Activated T-cell treated with anti-CD3 and anti-CD28 coated beads, Interleukin-2, amount 50 U/mL, for 72 hours (primary cell): ENCODE measurements at places on chromosomes 1 and 21. TPM values are rescaled to one million over a fixed set of nuclear protein-coding genes. Genes with fewer than 3 reads are reported as not detected.

Gene OR2L13
- total RNA-seq: 0.14 TPM

Gene TNFRSF25
- total RNA-seq: 89.2 TPM

Gene PRRX1
- not detected for total RNA-seq

Gene FCGR3A
- total RNA-seq: 1.5 TPM

Gene B4GALT2
- 19.5 TPM for total RNA-seq

Gene BMP8B
- 1.5 TPM for total RNA-seq

Gene MPZL1
- 17.2 TPM for total RNA-seq

Gene PLA2G2F
- not detected for total RNA-seq

Gene LAMB3
- total RNA-seq: 5.9 TPM

DNA sequence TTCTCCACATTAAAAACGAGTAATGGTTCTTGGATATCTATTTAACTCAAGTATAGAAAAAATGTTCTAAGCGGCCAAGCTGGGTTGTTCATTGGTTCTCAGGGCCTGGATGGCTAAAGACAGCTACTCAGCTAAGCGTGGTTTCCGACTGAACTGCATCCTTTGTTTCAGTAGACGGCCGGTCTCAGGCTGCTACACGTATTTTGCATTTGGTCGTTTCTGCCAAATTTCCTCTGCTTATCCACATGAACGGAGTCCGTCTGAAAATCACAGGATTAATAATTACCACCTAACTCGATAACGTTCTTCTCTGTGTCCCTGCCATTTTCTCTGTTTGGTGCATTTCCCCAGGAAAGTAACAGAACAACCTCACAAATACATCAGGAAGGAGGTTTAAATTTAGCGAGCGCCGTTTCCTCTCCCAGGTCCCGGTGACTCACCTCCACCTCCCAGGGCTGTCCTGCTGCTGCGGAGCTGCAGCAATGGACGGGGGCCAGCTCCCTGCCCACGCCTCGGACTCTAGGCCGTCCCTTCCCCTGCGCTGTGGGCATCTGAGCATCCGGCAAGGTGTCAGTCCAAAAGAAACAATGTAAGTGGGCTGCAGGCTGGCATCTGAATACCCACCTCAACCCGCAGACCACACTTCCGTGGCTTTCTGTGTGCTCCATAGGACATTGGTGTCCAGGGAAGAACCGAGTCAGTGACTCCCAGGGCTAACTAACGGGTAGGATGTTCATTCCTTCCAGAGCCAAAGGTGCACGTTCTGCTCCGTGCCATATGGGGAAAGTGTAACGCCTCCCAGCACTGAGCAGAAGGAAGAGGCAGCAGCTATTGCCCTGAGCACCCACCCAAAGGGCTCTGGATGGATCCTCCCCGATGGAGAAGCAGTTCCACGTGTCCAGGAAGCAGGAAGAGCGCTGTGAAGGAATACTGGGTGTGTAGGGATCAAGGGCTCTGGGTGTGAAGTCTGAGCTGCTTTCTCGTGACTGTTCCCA, 4.1 kb upstream of the GABRD start:
- no peak for DNase-seq

DNA sequence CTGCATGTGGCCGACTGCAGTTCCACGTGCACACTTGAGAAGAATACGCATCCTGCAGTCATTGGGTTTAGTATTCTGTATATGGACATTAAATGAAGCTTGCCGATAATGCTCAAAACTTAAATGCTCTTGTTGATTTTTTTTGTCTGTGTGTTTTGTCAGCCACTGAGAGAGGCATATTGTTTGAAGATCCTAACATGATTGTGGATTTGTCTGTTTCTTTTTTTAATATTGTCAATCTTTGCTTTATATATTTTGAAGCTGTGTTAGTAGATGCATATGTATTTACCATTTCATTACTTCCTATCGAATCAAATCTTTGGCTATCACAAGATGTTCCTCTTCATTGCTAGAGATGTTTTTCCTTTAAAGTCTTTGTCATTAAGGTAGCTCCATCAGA, 73.2 kb downstream of the FHAD1 start:
- DNase-seq: no peak

DNA sequence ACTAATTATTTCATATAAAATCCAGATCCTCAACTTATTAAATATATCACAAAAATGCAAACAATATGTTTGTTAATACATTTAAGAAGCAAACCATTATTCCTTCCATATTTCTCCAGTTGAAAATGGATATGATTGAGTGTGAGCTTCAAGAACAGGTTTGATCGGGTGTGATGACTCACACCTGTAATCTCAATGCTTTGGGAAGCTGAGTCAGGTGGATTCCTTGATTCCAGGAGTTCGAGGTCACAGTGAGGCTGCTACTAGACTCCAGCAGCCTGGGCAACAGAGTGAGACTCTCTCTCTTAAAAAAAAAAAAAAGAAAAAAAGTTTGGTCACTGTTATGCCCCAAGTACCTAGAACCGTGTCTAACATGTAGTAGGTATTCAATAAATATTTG, 42.9 kb upstream of the RRP15 start:
- DNase-seq: no peak

GRCh38 chr1:89910780-89911179, 84.1 kb upstream of the ZNF326 start:
- DNase-seq: no peak

- no peak for DNase-seq
These were observed 52.4 kb upstream of the WDR26 start for GRCh38 chr1:224486801-224487583.

DNA sequence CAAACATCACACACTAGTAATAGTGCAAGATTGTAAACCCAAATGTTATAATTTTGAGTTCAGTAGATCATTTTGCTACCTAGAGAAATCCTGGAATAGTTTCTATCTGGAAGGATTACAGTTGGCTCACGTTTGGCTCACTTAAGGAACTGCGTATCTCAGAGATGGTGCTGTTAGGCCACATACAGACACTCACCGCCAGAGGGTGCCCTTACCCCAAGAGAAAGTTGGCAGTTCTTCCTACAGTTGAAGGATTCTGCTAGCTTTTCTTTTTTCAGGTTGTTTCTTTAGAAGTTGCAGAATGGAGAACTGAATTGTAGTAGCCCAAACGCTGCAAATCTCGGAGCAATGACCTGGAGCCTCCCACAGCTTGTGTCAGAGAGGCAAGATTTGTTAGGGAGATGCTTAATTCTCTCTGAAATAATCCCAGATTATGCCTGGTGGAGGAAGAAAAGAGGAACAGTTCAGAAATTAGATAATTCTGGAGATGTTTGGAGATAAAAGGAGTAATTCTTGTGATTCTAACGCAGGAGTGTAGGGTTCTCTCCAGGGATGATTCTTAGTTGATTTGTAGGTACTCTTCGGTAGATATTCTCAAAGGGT, 87.9 kb upstream of the PAPPA2 start:
- peak; percentile 72 for DNase-seq

GRCh38 chr1:44336668-44337067, 18.4 kb downstream of the ERI3 start:
- no peak for DNase-seq

- no peak for DNase-seq
These were observed 665.2 kb upstream of the ADGRL2 start for GRCh38 chr1:81135524-81135923.

DNA sequence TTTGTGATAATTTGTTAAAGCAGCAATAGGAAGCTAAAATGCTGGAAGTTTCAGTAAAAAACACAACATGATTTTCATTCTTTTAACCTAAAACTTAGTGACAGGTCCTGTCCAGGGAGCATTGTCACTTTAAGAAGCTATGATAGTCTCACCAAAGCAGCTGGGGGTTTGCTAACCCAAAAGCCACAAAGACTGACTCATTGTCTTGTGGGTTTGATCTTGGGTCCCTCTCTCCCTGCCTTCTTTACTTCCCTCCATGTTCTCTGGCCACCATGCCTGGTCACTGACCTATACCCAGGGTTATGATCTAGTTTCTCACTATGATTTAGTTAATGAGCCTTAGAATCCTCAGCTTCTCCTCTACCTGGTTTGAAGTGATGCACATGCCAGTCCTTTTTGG, 213.5 kb upstream of the PTGFR start:
- DNase-seq: no peak

GRCh38 chr1:172883844-172884243, 166.9 kb downstream of the TNFSF18 start:
- DNase-seq: no peak

- DNase-seq: no peak
These were observed 131.0 kb upstream of the HMCN1 start for GRCh38 chr1:185603158-185603557.

- DNase-seq: no peak
These were observed 475.0 kb downstream of the SMYD3 start for GRCh38 chr1:246032031-246032551.

GRCh38 chr1:230819976-230820375, 48.3 kb downstream of the C1orf198 start:
- DNase-seq: no peak

DNA sequence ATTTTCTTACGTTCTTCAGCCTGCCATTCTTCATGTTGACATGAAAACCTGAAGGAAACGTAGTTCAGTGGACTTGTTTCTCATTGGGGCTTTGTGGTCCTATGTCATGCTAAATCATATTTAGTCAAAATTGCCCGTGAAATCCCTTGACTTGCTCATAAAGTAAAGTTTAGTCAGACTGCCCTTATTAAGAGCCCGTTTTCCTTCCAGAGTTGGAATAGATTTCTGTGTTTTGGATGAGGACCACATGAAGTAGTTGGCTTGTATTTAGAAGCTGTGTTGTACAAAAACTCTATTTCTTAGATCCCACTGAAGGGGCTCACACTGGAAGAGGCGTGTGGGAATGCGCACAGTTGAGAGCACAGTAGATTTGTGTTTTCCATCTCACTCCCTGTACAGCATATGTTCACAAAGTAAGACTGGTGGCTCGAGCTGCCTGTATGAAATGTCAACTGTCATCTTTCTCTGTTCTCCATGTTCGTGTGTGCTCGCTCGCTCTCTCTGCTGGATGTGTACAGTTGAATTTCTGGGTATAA, 42.4 kb downstream of the CAMTA1 start:
- no peak for DNase-seq

DNA sequence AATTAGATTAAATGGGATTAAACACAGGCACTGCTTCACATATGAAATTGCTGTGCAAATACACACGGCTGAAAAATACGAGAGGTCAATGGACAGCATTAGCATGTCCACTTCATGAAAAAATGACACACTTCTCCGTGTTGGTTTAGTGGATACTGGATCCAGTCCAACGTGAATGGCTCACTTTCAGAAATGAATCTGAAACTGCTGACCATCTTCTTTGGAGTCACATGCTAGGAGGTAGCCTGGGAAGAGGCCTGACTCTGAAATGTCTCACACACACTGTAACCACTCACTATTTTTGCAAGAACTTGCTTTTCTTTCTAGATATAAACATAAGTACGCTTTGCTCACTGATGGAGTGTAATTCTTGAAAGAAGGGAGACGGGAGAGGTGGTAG, 127.3 kb downstream of the HLCS start:
- no peak for DNase-seq

GRCh38 chr1:65457868-65458267, 37.4 kb downstream of the LEPR start:
- no peak for DNase-seq

DNA sequence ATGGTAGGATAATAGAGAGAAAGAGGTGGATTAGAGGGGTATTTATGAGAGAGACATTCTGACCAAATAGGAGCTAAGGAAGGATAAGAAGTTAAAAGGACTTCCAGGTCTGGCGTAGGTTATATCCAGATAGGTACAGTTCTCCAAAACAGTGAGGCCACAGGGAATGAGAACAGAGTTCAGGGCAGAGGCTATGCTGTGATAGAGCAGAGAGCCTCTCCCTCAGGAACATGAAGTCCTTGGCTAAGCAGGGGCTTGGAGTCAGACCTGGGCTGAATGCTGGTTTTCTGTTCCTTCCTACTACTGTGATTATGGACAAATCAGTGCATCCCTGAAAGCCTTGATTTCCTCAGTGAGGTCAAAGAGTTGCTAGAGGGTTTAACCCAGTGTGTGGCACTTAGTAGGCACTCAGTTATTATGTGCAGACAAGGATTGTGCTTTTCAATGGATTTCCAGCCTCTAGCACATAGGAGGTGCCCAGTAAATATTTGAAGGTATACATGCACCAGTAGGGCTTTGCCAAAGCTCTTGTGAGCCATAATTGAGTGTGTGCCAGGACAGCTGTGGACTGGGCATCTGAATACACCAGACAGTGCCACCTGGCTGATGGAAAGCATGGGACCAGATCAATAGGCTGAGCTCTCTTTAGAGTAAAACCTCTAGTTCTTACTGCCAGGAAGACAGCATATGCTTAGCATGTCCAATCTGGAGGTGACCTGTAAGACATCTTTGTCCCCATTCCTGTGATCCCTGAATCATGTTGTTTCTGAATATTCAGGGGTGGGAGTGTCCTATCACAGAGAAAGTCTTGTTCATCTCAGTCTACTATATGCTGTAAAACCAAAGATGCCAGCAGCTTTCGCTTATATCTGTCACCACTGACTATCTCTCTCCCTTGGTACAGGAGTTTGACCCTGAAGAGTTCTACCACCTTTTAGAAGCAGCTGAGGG, 111.1 kb downstream of the PIK3R3 start:
- no peak for DNase-seq

DNA sequence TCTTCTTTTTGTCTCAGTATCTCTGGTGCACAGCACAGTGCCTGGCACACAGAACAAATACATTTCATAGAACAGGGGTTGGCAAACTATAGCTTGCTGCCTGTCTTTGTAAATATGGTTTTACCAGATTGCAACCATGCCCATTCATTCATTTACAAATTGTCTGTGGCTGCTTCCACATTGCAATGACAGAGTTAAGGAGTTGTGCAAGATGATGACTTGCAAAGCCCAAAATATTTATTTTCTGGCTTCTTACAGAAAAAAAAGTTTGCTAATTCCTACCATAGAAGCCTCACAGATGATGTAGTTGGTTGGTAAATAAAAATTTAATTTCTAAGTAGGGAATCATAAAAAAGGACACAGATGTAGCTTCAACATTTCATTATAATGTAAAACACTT, 11.2 kb upstream of the HMGB4 start:
- no peak for DNase-seq

DNA sequence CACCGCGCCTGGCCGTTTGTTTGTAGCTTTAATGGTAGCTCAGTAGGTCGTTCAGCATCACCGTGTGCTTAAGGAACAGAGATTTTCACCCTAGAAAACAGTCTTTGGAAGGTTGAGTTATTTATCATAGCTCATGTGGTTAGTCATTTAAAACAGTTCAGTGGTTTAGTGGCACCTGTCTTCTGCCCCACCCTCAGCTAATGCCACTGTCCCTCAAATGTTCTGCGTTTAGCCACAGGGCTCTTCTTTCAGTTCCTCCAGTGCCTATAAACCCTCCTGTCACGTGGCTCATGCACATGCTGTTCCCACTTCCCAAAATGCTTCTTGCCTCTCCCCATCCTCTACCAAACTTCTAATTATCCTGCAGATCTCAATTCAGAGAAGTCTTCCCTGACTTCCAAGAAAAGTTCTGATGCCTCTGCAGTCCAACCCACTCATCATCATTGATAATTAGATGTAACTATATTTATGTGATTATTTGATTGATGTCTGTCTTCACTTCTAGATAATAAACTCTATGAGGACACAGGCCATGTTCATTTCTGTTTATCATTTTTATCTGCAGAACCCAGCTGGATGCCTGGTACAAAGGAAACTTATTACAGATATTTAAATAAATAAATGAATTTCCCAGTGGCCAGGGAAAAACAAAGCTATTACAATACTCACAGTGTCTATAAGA, 14.4 kb upstream of the DIPK1A start:
- no peak for DNase-seq
